NK-92 treated with Interleukin-12 subunit alpha and Interleukin-12 subunit beta, amount 100 ng/mL, for 24 hours (cell line): ENCODE measurements at places on chromosomes 12 and 14.

DNA sequence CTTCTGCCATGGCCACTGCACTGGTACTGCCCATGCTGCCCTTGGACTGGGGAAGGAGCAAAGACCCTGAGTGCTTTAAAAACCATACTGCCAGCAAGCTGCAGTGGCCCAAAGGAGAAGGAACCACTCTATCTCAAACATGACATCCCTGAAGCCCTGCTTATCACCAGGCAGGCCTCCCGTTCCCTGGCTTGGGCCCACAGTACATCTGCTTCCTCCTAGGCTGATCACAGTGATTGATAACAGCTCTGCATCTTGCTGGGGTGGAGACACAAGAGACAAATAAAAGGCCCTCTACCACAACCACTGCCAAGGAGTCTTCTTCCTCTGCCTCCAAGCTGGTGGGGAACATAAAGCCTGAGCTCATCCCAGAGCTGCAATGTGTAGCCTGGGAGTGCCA lies 567.5 kb downstream of the TRHDE start:
- DNase-seq: no peak

- no peak for DNase-seq
These were observed 93.2 kb downstream of the TMTC3 start for GRCh38 chr12:88235183-88235833.

DNA sequence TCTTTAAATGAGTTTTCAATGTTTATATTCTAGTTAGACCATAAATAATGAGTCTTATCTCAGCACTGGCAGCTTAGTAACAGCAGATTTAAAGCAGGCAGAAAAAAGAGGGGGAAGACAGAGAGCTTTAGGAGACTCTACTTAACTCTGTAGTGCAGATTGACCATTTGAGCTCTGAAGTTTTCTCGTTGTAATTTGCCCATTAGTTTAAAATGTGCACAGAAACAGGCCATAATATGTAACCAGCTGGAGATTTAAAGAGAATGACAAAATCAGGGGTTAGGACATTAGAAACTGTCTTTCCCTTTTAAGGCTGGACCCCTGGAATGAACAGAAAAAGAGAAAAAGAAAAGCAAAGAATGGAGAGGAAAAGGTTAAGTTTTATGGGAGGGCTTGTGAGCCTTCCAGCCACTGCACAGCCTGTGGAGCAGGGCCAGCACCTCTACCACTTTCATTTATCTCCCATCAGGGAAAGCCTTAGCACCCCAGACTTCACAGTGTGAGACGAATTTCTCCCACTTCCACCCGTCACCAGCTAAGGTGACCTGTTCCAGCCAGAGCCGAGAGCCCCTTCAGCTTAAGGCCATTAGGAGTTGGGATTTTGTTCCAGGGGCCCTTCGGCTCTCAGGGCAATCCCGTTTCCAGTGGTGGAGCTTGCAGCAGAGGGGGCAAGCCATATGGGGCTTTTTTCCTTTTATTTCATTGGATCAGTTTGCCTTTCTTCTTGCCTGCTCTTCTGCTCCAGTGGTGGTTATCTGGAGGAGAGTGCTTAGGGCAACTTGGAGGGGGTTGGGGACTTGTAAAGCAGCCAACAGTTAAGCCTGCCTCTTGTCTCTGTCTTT lies 8.0 kb downstream of the IL22 start:
- no peak for DNase-seq

DNA sequence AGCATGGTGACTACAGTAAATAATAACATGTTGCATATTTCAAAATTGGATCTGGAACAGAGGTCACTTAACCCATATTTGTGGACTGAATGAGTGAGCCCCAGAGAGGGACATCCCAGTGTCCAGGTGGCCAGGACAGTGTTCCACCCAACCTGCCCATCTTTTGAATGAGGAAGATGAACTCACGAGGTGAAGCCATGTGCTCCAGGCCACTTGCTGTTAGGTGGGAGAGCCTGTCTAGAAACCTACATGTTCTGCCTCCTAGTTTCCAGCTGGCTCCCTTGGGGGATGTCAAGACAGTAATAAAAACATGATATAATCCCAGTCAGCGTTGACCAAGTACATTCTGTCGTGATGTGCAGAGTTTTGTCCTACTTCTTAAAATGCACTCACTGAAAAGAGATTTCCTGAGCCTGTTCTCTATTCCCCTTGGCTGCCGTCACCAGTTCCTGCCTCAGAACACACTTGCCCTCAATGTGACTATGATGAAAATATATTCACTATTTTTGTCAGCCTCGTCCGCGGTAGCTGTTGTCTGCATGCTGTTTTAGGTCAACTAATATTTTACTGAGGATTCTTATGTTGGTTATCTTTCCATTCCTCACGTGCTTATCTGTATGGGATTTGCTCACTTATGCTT lies 25.7 kb downstream of the TSPAN9 start:
- no peak for DNase-seq

DNA sequence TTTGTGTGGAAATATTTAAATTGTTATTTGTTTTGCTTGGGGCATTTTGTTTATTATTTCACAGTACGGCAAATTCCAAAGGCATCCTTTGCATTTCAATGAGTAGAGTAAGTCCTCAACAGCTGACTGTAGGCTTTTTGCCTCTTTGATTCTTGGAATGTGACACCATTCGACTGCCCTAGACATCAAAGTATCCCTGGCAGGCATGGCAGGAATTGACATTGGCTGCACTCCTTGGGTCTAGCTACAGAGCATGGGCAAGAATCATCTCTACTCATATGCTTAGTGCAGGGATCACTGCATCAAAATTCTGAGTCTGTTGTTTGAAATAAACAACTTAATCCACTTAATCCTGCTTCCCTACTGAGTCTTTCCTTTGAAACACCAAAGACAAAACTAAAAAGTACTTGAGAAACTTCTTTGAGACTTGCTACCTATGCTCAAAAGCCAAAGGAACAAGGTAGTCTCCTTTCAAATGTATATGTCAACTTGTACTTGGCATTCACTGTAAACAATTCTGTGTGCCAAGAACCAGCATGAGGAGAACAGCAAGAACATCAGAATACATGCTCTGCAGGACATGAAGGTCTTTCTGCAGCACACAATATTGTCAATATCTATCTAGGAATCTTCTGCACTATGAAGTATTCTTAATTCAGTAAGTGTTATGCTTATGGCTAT lies 1569.0 kb upstream of the FLRT2 start:
- DNase-seq: no peak

DNA sequence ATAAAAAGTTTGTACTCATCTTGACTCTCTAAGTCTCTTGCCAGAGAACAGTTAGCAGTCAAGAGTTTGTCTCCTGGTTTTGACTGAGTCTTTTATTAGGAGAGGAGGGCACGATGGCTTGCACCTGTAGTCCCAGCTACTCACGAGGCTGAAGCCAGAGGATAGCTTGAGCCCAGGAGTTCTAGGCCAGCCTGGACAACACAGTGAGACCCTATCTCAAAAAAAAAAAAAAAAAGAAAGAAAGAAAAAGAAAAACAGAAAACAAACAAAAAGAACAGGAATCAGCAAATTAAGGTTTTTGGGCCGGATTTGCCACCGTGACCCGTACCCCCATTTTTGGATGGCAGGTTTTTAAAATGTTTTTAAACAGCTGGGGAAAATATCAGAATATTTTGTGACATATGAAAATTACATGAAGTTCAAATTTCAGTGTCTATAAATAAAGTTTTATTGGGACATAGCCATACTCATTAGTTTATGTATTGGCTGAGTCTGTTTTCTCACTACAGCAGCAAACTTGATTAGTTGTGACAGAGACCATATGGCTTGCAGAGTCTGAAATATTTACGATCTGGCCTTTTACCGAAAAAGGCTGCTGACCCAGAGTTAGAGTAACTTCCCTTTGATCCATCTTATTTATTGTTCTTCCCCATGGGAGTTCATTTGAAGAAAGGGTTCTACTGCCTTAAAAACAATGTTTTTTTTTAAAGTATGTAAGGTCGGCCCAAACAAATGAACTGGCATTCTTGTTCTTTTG lies 31.2 kb downstream of the VEZT start:
- no peak for DNase-seq

GRCh38 chr14:61513986-61514830 lies 181.1 kb upstream of the HIF1A start:
- DNase-seq: no peak

GRCh38 chr14:64879635-64880220 lies at the start of gene SPTB:
Gene SPTB, minus strand, starts transcription at chr14:64879907. Its CDS starts 56,813 bp downstream, at chr14:64823094.
- DNase-seq: no peak

DNA sequence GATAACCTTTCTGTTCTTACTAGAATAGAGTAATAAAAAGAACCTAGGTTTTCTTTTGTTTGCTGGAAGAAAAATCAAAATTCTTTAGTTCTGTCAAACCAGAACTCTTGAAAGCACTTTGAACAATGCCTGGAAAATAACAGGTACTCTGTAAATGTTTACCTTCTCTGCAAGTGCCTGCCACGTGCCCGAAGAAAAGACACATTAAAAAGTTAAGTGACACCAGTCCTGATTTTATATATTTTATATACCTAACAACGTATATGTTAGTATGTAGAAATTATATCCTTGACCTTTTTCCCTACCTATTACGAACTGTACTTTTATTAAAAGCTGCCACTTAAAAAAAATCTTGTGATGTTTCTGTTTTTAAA lies 976 bp downstream of the THAP2 start:
- no peak for DNase-seq

GRCh38 chr12:50569876-50570275 lies 65.1 kb downstream of the DIP2B start:
- no peak for DNase-seq

DNA sequence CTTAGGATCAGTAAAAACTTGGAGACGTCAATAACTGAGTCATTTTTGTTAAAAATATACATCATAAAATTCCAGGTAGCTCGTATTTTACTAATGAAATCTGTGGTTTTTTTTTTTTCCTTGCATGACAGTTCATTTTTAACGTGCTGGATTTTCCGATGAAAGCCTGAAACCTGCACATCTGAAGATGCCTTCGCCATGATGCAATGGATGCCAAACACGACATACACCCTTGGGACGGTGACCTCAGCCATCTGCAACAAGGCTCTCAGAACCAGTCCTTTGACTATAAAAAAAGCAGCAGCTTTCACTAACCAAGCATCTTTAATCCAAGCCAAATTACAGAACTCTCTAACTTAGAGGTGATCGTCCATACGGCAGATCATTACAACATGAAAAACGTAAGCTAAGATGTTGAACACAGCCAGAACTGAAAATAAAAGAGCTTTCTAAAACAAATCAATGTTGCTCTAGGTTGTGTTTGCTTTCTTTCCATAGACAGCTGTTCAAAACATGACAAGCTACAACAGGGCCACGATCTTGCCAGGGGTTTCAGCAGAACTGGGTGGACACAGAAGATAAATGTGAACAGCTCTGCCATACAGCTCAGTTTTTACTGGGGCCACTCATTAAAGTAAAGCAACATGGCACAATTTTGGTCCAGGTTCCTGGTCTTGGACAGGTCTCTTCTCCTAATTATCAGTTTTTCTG lies 7.8 kb downstream of the NIN start:
- no peak for DNase-seq

GRCh38 chr12:102690253-102690652 lies 209.9 kb upstream of the IGF1 start:
- no peak for DNase-seq

GRCh38 chr12:103834942-103835341 lies 6.1 kb downstream of the NT5DC3 start:
- no peak for DNase-seq

- no peak for DNase-seq
These were observed 65.2 kb downstream of the RFX4 start for GRCh38 chr12:106647793-106648514.

DNA sequence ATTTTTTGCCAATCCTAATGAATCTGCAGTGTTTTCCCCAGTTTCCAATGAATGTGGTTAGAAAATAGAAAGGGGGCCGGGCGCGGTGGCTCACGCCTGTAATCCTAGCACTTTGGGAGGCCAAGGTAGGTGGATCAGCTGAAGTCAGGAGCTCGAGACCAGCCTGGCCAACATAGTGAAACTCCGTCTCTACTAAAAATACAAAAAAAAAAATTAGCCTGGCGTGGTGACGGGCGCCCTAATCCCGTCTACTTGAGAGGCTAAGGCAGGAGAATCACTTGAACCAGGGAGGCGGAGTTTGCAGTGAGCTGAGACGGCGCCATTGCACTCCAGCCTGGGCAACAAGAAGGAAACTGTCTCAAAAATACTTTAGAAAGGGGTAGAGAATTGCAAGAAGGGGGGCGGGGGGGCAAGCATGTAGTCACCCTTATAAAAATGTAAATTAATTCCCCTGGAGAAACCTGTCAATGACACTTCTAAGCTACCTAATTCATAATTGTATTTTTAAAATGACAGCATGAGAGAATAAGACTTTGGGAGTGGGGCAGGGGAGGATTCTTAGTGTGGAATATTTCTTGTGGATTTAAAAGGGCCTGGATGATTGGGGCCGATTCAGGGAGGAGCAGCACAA lies 1.7 kb downstream of the KLHDC2 start:
- no peak for DNase-seq

GRCh38 chr12:52168019-52168717 lies 23.6 kb downstream of the KRT80 start:
- DNase-seq: no peak

GRCh38 chr12:41162461-41162860 lies 25.7 kb upstream of the PDZRN4 start:
- no peak for DNase-seq

- DNase-seq: no peak
These were observed 60.7 kb downstream of the PTPN11 start for GRCh38 chr12:112479413-112479812.
